ENCODE measurements at places on chromosomes 6 and 20.

- no peak for DNase-seq
Observed at GRCh38 chr20:46126440-46127056, 8.4 kb downstream of the CD40 start.

DNA sequence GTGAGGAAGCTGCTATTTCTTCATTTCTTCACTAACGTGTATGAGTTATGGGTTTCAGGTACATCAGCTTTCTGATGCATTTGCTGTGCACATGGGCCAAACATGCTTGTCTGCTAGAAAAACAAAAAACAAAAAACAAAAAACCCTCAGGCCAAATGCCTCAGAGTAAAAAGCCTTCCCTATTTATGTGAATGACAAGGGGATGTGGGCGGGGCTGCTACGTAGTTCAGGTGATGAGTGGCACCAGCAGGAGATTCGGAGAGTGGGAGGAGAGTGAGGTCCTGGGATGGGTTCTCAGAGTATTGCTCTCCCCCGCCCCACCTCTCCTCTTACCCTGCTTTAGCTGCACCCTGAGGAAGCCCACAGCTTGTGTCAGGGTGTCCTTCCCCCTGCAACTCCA is 596.8 kb upstream of the JAG1 start:
- DNase-seq, result no peak

- DNase-seq, result no peak
Observed at GRCh38 chr6:87494761-87495422, 22.1 kb downstream of the SLC35A1 start.

GRCh38 chr6:2766767-2767656 is 1.8 kb downstream of the WRNIP1 start:
- no peak for DNase-seq

- no peak for DNase-seq
Observed at GRCh38 chr6:2432292-2432691, 186.9 kb upstream of the GMDS start.

Data from globus pallidus (tissue), 1 donor.